ENCODE measurements at places on chromosomes 1 and 21.

DNA sequence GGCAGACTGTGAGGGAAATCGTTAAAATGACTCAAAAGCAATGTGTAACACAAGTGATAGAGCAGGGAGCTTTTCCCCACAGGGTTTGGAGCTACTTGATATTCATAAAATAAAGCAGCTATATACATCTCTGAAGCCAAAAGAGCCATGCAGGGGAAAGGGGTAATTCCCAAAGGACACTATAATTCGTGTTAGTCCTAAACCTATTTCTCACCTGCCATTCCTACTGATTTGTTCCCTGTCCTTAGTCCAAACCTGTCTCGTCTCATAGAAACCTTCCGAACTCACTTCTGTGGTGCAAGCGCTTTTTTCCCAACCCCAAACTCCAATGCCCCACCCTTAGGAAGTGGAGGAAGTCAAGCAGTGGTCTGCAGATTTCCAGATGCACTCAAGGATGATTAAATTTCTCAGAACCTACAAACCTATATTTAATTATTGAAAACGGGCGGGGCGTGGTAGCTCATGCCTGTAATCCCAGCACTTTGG lies 946 bp upstream of the HNRNPR start:
- DNase-seq, result no peak

DNA sequence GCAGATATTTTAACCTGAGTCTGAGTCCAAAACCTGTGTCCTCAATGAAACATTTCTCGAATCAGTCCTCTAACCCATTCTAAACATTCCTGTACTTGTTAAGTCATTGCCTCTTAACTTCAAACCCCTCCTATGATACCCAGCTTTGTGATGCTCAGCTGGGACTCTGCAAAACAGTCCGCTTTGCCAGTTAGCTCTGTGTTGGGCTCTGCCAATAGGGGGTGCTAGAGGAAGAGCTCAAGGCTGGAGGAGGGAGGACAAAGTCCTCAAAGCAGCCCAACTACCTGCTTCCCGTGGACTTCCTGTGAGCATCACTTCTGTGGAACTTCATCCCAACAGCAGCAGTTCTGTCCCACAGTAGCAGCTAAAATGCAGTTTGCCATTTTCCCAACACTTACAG lies 38.1 kb upstream of the SYT14 start:
- DNase-seq, result no peak

GRCh38 chr1:168416220-168416619 lies 127.6 kb downstream of the XCL2 start:
- no peak for DNase-seq

DNA sequence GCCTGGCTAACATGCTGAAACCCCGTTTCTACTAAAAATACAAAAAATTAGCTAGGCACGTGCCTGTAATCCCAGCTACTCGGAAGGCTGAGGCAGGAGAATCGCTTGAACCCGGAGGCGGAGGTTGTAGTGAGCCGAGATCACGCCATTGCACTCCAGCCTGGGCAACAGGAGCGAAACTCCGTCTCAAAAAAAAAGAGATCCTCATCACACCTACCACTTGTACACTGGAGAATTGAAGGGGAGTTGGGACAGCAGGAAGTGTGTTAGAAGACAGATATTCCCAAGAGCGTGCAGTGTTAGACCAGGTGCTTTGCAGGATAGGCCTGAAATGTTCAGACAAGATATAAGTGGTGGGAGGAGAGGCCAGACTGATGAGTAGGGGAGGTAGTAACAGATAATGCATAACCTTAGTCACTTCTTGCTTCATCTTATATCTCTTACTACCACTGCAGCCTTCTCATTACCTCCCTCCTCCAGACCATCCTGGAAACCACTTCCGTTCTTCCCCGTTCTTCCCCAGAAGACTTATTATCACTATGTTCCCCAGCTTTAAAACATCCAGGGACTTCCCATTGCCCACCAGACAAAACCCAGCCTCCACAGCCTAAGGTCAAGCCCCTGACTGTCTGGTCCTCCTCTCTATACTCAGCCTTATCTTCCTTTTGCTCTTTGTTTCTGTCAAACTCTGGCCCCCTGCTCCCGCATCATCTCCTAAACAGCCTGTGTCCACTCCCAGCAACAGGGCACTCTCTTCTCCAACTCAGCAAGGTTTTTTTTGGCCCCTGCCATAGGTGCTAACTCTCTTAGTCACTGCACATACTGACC lies 21.3 kb downstream of the FAM20B start:
- DNase-seq, result no peak

GRCh38 chr21:44836666-44837471 lies 19.0 kb upstream of the SUMO3 start:
- peak; percentile 35 for DNase-seq
